ENCODE measurements at places on chromosomes 12 and 14. TPM values are rescaled to one million over a fixed set of nuclear protein-coding genes. Genes with fewer than 3 reads are reported as not detected.

- no peak for DNase-seq
These were observed 42.1 kb upstream of the TBX5 start for GRCh38 chr12:114447799-114448617.

GRCh38 chr12:89768586-89769482 is 60.2 kb upstream of the ATP2B1 start:
- DNase-seq = peak; percentile 91

- DNase-seq = no peak
These were observed 1.1 kb upstream of the GNB3 start for GRCh38 chr12:6839482-6840201.

DNA sequence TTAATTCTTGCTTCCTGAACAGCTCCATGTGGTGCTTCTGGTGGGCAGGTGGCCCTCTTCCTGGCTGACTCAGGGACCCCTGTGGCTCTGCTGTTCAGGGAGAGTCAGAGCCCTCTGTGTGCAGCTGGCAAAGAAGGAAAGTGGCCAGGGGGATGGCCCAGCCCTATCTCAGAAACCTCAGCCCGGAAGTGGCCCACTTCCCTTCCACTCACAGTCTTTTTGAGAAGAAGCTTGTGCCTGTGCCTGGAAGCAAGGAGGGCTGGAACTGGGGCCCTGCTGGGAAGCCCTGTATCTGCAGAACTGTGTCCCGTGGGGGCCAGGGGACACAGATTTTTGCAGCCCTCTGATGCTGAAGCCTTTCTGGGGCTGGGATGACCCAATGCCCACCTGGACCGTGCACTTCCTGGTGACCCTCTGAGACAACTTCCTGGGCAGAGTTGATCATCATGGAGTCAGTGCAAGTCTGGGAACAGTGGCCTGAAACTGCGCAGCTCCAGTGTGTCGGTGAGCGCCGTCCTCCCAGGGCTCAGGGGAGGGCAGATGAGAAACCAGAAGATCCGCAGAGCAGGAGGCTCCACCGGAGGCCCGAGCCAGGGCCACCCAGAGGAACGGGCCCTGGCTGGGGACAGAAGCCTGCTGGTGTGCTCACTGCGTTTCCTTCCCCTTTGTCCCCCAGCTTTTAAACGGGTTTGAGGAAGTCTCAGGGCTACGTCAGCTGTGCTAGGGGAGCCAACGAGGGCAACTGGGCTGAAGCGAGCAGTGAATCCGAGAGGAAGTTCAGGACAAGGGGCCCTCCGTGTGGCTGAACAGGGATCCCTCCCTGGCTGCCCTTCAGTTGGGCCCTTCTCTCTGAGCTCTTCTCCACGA is 217.4 kb upstream of the RTL1 start:
- peak; percentile 75 for DNase-seq

DNA sequence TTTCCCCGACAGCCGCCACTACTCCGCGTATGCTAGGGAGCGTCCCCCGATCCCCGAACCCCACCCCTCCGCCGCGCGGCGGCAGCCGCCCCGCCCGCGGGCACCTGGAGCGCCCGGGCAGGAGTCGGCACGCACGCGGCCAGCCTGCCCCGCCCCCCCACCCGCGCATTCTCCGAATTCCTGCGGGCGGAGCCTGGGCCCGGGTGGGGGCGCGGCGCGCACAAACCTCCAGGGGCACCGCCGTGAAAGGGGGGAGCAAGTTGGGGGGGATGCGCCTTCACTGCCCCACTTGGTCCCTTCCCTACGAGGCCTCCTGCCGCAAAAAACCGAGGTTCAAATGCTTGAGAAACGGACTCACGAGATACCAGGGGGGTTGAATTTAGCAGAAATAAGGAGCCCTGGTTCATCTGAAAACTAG is 1.7 kb downstream of the AJUBA start:
- DNase-seq = peak; percentile 80

DNA sequence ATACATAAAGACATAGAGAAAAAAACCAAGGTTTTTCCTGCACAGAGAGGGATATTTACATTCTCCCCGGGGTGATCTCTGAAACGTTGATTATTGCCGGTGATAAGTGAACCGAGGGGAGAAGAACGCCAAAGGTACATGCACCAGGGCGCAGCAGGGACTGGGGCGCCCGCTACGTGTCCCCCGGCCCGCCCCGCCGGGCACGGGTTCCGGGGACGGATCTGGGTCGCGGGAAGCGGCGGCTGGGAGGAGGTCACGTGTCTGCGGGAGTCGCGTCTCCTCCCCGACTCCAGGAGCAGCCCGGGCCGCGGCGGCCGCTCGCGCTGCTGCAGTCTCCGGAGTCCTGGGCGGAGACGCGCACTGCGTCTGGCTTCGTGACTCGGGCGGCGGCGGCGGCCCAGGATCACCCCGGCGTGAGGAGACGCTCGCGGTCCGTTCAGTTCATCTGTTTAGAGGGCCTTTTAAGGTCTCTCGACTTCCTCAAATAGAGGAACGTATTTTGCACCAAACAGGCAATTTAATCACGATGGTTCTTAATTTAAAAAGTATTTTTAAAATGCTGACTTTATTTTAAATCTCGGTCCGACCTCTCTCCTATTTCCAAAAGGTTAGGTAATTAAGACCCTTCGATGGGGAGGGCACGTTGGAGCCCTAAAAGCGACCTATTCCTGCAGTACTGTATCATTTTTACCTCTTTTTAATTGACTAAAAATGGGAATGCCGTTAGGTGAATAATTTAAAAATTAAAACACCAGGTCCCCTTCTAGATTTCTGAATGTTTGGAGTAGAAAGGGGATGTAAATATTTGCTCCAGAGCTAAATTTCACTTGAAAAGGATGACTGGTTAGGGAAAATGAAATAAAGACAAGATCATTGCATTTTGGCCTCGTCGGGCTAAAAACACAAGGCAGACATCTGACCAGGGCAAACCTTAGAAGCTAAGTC is 1.8 kb upstream of the BHLHE41 start:
- peak; percentile 95 for DNase-seq

GRCh38 chr14:100294213-100294962 is 11.9 kb downstream of the SLC25A29 start:
- peak; percentile 4 for DNase-seq

DNA sequence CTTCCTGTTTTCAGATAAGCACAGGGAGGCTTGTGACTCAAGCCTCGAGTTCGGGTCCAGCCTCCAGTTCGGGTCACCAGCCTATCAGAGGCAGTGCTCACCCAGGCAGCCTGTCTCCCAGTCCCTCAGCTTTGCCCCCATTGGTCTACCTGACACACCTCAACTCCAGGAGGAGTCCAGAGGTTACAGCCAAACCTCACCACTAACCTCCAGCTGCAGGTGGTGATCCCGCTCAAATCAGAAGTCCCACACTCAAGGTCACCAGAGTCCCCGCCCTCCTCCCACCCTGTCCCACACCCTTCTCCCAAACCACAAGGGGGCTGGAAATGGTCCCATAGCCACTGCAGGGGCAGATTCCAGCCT is 42.1 kb downstream of the KDM2B start:
- peak; percentile 65 for DNase-seq

SNX6 gene
- 192 TPM for total RNA-seq

HEATR5A gene
- 21.5 TPM for total RNA-seq

MMP19 gene
- total RNA-seq = 8.4 TPM

FITM1 gene
- total RNA-seq = 2.7 TPM

LHX5 gene
- 0.09 TPM for total RNA-seq

C12orf60 gene
- 4.5 TPM for total RNA-seq

KRT6C gene
- total RNA-seq = not detected
